Epithelial cell of esophagus (primary cell): ENCODE measurements at places on chromosomes 13 and 19.
A peak's percentile ranks its signal among the peaks of the same experiment; 100 is the strongest.

DNA sequence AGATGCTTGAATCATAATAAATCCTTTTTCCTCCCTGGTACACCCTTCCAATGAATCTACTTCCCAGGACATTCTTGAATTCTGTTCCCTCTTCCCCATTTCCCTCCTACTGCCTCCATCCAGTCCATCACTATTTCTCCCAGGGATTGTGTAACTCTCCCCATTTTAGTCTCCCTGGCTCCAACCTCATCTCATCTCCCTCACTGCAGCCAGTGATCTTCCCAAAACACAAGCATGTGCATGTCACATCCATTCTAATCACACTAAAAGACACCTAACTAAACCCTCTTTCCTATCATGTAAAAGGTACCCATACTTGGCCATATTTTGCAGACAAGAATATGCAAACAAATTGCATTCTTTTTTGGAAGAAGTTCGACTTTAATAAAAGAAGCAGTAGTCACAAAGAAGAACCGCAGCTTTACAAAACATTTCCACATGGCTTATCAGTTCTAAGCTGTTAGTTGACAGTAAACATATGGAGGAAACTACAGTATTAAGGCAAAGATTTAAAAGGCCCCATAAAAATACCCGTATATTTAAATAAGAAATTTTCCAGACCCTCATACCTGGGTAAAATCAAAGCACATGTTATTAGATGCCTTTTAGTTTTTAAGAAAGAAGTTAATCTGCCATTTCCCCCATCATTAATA, 111.0 kb downstream of the KCTD12 start:
- no peak for DNase-seq

GRCh38 chr13:64480672-64481071, 2749.5 kb downstream of the PCDH9 start:
- DNase-seq = no peak

DNA sequence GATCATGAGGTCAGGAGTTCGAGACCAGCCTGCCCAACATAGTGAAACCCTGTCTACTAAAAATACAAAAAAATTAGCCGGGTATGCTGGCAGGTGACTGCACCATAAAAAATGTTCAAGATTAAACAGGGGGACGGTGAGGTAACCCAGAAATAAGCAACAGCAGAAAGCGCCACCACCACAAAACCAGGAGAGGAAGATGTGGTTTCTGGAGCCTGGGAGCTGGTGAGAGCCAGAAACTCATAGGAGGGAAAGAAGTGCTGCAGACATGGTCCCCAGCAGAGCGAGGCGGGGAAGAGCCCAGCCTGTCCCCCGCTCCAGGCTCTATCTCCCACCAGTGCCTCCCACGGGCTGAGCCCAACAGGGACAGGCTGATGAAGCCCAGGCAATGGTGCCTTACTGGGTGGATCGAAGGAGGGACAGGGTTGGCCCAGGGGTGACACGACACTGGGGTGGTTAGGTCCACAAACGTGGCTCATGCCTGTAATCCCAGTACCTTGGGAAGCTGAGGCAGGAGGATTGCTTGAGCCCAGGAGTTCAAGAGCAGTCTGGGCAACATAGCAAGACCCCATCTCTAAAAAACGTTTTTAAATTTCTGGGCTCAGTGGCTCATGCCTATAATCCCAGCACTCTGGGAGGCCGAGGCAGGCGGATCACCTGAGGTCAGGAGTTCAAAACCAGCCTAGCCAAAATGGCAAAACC, 19.0 kb downstream of the SPC24 start:
- DNase-seq = no peak

GRCh38 chr19:4390017-4390566, 10.3 kb downstream of the SH3GL1 start:
- no peak for DNase-seq

- no peak for DNase-seq
Observed at GRCh38 chr13:46586751-46587514, 34.0 kb downstream of the LRCH1 start.

DNA sequence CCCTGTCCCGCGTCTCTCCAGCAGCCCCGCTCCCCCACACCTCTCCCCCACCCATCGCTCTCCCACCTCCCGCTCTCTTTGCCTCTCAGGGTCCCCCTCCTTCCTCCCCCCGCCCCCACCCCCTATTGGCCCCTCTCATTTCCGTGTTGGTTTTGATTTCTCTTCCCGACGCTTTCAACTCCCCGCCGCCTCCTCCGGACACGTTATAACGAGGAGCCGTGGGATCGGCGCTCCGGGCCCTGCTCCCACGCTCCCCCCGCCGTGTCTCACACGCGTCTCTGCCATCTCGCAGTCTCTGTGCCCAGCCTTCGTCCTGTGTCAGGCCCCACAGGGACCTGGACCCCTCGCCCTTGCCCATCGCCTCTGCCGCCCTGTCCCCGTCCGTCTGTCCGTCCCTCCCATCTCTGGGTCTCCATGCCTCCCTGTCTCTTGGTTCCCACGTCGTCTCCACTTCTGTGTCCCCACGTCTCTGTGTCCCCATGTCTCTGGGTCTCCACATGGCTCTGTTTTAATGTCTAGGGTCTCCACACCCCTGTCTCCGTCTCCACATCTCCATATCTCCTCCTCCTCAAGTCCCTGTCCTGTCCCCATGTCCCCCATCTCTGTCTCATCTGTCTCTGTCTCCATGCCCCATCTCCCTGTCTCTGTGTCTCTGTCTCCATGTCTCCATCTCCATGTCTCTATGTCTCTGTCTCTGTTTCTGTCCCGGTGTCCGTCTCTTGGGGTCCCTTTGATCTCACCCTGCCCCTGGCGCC, 13.1 kb downstream of the ERFL start:
- no peak for DNase-seq

DNA sequence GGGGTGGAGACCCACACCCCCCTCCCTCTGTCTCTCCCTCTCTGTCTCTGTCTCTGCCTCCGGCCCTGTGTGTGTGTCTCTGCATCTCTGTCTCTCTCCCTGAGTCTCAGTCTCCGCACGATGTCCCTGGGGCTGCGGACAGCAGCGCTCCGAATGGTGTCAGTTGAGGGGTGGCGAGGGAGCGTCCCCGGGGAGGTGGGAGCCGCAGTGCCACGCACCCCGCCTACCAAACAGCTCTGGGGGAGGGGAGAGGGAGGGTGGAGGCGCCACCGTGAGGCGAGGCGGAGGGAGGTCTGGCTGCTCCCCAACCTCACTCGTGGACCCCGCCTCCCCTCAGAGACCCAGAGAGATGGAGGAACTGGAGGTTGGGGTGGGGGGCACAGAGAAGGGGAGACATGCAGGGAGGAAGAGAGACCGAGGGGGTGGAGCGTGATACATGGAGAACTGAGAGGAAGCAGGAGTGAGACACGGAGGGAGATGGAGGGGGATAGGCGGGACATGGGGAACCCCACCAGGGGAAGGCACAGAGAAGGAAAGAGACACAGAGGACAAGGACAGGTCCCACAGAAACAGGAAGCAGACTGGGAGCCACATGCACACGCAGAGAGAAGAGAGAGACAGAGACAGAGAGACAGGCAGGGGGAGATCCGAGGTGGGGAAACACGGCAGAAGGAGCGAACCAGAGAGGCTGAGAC, 7.2 kb downstream of the ERFL start:
- no peak for DNase-seq

- no peak for DNase-seq
Observed at GRCh38 chr19:50468818-50469217, 7.5 kb upstream of the EMC10 start.

DNA sequence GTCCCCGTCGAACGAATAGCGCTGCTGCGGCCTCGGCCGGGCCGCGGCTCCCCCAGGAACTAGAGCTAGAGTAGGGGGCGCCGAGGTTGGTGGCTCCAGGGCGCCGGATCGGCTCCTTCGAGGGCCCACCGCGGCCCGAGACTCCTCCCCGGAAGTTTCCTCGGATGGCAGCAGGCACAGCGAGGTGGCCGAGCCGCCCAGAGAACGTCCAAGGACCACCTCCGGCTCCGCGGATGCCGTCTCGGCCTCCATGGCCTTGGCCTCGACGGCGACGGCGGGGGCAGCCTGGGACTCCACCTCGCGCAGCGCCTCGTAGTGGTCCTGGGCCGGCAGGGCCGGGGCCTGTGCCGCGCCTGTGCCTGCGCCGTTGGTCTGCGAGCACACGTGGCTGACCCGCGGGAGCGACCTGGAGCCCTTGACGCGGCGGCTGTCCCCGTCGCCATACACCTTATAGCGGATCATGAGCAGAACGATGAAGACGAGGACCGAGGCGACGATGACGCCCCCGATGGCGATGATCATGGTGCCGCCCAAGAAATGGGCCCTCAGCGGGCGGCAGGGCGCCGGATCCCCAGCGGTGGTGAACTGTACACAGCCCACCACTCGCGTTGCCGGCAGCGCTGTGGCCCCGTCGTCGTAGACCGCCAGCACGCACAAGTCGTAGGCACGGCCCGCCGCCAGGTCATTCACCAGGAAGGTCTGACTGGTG, 11.8 kb downstream of the IFNL1 start:
- no peak for DNase-seq

- DNase-seq = no peak
Observed at GRCh38 chr13:45750566-45750965, 48.4 kb downstream of the CBY2 start.

DNA sequence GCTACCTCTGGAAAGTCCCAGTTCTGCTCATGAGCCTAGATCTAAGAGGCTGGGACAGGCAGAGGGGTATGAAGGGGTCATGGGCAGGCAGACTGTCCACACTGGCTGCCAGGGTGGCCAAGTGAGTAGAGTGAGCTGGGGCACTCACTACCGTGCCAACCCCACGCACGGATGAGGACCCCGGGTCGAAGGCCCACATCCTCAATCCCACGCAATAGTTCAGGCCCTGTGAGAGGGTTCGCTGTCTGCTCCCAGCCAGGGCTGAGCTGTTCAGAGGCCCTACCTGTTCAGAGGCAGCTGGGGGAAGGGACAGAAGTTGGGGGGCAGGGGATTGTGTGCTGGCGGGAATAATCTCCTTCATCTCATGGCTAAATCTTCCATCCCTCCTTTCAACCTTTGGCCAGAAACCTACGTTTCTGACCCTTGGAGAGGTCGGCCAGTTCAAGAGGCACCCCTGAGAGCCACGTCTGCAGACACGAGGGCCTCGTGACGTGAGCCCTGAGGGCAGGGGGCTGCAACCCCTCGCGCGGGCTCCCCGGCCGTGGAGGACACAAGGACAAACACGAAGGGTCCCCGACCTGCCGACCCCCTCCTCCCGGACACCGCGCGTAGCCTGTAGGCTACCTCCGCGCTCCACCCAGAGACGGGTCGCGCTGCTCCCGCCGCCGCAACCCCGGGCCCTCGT, 1.0 kb upstream of the RPS5 start:
- no peak for DNase-seq

DNA sequence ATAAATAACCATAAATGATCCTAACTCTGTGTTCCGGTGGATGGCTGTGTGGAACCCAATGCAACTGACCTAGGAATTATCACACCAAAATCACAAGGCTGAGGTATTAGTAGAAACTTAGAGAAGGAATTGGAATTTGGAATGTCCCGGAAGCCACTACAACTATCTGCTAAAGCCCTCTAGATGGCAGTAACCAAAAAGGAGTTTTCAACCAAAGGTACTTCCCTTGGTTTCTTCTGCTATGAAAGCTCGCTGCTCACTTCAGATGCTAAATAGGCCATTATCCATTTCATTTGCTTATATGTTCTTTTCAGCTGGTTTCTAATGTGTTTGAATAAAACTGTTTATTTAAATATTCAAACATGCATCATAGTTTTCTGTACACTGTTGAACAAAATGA, 1589.1 kb upstream of the SPRY2 start:
- DNase-seq = peak; percentile 47

- DNase-seq = peak; percentile 78
Observed at GRCh38 chr19:3047496-3048189, 14.7 kb downstream of the TLE5 start.

- no peak for DNase-seq
Observed at GRCh38 chr19:48915757-48916156, 15.6 kb downstream of the NUCB1 start.

DNA sequence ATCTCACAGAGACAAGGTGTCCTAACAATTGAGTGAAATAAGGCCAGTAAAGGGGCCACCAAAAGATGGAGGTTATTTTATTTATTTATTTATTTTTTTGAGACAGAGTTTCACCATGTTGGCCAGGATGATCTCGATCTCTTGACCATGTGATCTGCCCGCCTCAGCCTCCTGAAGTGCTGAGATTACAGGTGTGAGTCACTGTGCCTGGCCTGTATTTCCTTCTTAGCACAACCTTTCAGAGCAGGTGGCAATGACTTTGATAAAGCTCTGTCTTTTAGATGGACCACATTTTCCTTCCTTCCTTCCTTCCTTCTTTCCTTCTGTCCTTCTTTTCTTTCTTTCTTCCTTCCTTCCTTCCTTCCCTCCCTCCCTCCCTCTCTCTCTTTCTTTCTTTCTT, 11.0 kb upstream of the DOCK6 start:
- peak; percentile 38 for DNase-seq

GRCh38 chr13:26760832-26761582, 421 bp upstream of the GPR12 start:
- no peak for DNase-seq

DNA sequence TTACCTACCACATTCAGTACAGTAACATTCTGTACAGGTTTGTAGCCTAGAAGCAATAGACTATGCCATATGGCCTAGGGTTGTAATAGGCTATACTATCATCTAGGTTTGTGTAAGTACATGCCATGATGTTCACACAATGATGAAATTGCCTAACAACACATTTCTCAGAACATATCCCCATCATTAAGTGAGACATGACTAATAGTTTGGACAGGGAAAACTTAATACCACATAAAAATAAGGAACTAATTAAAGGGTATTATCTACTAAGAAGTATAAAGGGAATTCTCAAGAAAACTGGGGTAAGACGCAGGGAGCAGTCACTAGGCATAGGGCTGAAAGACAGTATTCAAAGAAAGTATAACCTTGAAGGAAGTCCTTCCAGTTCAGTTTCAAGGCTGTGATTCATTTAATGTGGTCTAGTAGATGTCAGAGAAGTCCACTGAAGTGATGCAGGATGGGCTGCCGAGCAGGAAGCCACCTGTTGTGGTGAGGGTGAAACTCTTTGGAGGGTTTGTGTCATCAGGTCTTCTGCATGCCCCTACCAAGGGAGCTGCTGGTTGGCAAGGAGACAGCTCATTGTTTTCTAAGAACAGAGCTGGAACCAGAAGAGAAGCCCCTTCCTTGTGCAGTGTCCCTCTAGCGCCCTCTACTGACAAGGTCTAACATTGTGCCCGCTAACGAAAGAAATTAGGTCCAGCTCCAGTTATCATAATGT, 122.9 kb downstream of the OLFM4 start:
- peak; percentile 21 for DNase-seq
